T-helper 9 cell (primary cell): ENCODE measurements at places on chromosomes 3 and 15.

DNA sequence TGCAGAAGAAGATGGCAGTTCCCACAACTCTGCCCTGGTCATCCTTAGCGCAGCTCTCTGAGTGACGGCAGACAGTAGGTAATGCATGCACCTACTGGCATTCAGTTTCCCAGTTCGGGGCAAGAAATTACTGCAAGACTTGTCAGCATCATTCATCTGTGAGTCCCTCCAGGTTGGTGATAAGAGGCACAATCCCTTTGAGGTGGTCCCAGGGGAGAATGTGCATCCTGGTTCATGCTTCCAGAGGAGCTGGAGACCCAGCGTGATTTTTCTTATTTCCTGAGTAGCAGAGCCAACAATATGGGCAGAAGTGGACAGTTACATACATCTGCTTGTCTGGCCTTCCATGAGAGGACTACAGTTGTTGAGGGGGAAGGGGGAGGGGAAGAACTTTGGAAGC, 235.9 kb upstream of the BHLHE40 start:
- no peak for DNase-seq

GRCh38 chr15:69666441-69666882, 213.8 kb downstream of the RPLP1 start:
- DNase-seq: no peak

- DNase-seq: no peak
Observed at GRCh38 chr3:140753865-140754754, 76.2 kb downstream of the TRIM42 start.

- DNase-seq: no peak
Observed at GRCh38 chr3:186185194-186185787, 76.4 kb upstream of the ETV5 start.

GRCh38 chr3:108099679-108100428, 9.0 kb upstream of the CD47 start:
- no peak for DNase-seq

GRCh38 chr15:79071901-79072300, 18.7 kb downstream of the RASGRF1 start:
- no peak for DNase-seq

DNA sequence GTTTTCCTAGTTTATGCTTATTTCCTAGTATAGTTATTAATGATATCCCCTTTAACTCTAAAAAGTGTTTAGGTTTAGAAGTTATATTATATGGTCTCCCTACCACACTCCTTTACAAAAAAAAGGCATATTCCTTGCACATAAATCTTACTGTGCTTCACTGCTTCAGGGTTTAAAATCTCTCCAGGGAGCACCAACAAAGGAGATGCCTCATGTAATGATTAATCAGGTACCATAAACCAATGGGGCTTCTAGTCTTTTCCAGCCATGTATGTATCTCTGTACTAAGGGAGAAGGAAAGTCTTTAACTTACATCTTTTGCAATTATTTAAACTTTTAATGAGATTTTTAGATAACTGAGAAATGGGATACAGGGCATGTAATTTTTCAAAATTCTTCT, 91.5 kb upstream of the RBMS3 start:
- no peak for DNase-seq

DNA sequence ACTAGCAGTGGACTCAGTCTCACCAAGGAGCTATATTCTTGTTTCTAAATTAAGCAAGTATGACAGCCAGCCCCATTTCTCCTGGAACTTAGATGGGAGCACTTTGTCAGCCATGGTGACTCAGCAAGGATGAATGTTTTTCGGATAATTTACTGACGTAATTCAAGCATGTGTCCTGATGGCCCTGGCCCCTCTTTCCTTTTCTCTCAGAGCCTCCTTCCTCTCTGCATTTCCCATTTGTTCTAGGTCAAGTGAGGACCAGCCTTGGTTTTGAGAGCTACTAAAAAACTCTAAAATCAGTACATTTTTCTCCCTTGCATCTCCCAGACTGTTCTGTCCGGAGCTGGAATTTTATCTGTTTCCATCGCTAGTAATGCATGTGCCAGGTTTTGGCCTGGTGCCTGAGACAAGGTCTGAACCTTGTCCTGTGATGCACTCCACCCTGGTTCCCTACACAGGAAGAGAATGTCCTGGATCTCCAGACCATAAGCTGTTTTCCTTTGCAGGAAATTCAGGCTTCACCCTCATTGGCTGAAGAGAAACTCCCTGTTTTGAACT, 256.6 kb upstream of the ROPN1 start:
- no peak for DNase-seq

DNA sequence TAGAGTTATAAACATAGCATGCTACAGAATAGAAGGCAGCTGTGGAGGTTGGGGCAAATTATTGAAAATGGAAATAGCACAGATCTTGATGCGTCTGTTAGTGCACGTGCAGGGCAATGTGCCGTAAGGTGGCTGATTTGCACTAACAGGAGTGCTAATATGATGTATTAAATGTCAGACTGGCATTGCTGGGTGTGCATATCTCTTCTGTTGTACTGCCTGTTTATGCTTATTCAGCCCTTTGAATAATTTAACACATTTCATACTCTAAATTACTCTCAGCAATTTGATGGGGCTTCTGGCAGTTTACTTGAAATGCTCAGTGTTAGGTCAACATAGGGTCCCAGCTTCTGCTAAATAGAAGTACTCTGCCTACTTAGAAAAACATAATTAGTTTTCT, 395.6 kb downstream of the MCTP2 start:
- no peak for DNase-seq

GRCh38 chr3:142896201-142896755, 7.4 kb upstream of the PCOLCE2 start:
- DNase-seq: no peak

DNA sequence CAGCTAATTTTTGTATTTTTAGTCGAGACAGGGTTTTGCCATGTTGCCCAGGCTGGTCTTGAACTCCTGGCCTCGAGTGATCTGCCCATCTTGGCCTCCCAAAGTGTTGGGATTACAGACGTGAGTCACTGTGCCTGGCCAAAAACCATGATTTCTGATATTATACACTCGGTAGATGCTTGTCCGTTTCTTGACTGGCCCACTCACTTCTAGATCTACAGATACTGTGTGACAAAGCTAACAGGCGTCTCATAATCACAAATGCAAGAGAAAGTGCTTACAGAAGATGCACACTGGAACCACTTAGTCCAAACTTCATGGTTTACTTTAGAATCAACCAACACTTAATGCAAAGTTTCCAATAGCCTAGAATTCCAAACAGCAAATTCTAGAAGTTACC, 8.4 kb downstream of the PROK2 start:
- no peak for DNase-seq

DNA sequence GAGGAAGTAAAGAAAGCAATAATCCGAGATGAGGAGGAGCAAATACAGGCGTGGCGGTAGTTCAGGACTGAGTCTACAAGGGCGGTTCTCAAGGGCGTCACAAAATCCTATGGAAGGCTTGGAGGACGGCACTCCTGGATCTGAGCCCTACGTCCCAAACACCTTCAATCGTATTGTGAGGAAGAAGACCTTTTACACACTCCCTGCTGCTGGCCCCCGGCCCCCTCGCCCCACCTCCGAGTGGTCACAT, 747 bp downstream of the PLD1 start:
- DNase-seq: no peak

DNA sequence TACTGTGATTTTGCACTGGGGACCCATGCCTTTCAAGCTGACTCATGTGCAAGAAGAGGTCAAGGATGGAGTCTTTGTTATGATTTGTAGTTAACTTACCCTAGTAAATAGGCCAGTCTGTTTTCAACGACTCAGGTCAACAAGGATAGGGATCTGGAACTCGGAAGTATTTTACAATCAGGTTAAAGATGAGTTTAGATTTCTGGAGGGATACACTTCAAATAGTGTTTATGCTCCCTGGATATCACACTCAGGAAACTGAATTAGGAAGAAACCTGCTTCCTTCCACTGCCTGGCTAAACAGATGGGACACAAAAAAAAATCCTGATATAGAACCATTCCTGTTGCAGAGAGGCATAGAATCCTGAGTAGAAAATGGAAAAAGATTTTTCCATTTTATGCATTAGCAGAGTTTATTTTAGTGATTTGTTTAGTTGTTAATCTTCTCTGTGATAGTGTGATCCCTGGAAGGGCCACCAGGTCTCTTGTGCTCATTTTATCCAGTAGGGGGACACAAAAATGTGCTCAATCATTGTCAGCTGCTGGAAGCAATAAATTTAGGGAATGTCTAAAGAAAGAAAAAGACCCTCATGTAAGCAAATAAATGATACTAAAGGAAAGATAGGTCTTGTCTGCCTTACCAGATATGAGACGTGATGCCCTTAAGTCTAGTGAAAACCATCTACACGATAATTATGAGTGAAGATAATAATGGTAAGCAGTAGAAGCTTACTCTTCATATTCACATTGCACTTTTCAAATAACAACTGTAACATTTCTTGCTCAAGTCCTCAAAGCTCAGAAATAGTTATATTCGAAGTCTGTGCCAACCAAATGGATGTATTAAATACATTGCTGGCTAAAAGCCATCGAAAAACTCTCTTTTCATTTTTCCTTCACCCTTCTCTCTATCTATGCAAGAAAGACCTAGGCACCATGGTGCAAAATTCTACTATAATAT, 452.1 kb upstream of the KCNMB2 start:
- no peak for DNase-seq

GRCh38 chr3:14097616-14098391, 26.9 kb downstream of the CHCHD4 start:
- no peak for DNase-seq

DNA sequence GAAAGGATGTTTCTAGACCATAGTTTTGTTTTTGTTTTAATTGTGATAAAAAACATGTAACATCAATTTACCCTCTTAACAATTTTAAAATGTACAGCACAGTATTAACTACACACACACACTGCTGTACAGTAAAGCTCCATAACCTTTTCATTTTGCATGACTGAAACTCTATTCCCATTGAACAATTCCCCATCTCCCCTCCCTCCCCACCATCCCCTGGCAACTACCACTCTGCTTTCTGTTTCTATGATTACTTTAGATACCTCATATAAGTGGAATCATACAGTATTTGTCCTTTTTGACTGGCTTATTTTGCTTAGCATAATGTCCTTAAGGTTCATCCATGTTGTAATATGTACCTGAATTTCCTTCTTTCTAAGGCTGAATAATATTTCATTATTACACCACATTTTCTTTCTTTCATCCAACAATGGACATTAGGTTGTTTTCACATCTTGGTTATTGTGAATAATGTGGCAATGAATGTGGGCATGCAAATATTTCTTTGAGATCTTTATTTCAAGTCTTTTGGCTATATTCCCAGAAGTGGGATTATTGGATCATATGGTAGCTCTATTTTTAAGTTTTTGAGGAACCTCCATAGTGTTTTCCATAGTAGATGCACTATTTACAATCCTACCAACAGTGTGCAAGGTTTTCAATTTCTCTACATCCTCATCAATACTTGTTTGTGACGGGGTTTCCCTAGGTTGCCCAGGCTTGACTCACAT, 10.7 kb downstream of the CHST14 start:
- DNase-seq: no peak

DNA sequence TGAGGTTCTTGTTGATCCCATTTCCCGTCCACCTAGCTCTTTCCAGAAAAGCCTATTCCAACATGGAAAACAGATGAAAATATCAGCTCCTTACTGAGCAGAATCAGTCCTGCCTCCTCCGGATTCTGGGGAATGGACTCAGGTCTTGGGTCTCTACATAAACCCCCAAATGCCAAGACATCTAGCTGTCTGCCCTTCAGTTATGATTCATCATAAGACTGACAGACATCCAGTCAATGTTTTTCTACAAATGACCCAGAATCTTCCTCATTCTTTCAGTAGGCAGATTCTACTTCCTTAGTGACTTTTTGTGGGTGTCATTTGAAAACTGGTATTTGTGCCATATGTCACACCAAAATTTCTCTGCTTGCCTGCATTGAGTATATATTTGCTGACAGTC, 103.0 kb upstream of the TGFBR2 start:
- no peak for DNase-seq

- no peak for DNase-seq
Observed at GRCh38 chr15:73575636-73576247, 57.4 kb downstream of the NPTN start.

DNA sequence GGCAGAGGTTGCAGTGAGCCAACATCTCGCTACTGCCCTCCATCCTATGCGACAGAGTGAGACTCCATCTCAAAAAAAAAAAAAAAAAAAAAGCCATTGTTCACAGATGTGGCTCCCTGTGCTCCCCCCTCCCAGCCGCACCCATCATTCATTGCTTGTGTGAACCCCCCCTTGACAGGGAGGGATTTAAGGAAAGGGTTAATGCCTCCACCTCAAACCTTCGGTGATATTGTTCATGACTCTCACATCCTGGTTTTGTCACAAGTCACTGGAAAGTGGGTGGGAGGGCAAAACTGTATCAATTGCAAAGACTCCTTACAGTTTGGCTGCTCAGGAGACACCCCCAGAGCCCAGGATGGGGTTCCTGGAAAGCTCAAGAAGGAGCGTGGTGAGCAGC, 7.7 kb downstream of the SLC6A6 start:
- no peak for DNase-seq

DNA sequence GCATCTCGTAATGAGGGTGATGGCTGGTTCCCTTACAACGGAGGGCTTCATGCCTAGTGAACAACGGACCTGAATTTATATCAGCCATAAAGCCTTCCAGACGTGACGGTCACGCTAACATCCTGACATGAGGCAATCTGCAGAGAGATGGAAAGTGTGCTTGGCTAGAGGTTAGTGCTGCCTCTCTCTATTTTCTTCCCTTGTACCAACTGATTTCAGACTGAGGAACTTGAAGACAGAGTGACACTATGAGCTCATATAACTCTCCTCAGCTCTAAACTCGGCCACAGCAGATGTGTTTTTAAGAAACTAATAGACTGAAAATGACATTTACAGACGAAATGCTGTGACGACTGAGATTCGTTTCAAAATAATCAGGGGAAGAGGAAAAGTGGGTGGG, 122.4 kb downstream of the XXYLT1 start:
- DNase-seq: no peak

GRCh38 chr3:37255990-37256308, 81.6 kb upstream of the LRRFIP2 start:
- no peak for DNase-seq

DNA sequence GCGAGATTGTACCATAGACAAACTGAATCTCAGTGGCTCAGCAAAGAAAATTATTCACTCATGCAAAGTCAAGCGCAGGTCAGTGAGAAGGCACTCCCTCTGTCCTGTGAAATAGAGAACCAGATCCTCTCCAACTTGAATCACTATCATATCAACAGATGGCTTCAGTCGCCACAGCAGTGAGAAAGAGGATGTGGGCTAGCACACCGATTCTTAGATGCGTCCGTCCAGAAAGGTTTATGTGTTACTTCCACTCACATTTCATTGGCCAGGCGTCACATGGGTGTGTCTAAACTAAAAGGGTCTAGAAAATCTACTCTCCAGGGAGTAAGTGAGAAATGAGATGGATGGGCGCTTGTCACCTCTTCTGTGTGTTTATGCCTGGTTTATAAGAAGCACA, 141.6 kb upstream of the KBTBD8 start:
- no peak for DNase-seq

GRCh38 chr15:61528581-61528910, 299.4 kb upstream of the RORA start:
- DNase-seq: no peak

GRCh38 chr3:70150599-70150998, 151.1 kb downstream of the SAMMSON start:
- no peak for DNase-seq
